Pulmonary artery endothelial cell (primary cell): ENCODE measurements at places on chromosomes 7 and 10. TPM values are rescaled to one million over a fixed set of nuclear protein-coding genes. Genes with fewer than 3 reads are reported as not detected.

MMD2 gene
- not detected in 2 replicates for total RNA-seq

KNDC1 gene
- total RNA-seq: not detected in 2 replicates

- peak; percentile 83 for DNase-seq
These were observed 265.0 kb downstream of the CAMK1D start for GRCh38 chr10:12614177-12614995.

DNA sequence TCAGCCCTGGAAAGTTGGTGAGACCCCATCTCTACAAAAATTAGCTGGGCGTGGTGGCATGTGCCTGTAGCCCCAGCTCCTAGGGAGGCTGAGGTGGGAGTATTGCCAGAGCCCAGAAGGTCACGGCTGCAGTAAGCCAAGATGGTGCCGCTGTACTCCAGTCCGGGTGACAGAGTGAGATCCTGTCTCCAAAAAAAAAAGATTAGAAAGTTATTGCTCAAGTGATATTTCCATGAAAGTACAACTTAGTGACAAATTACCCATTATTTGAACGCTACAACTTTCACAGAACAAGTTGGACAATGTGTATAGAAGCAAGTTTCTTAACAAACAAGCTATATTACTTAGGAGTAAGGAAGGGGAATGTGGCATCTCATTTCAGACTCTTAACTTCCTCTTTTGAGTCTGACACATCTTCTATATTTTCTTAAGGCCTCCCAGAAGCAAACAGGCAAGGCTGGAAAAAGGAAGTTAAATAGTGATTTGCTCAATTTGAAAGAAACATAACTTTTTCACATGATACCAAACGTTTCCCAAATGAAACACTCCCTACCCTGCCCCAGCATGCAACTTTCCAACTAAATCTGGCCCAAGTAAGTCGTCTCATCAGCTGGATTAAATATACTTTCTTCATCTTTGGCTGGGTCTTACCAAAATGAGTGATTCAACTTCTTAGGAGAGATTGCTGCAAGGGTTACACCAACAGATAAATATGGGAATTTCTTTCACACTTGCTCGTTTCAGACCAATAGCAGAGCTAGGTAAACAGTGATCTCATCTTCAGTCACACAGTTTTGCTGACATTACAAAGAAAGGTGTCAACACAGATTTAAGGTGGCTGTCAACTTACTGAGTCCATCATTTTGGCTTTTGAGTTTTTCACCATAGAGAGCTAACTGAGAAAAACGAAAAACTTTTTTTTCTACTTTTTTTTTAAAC, 66.3 kb upstream of the KLF6 start:
- DNase-seq: no peak

DNA sequence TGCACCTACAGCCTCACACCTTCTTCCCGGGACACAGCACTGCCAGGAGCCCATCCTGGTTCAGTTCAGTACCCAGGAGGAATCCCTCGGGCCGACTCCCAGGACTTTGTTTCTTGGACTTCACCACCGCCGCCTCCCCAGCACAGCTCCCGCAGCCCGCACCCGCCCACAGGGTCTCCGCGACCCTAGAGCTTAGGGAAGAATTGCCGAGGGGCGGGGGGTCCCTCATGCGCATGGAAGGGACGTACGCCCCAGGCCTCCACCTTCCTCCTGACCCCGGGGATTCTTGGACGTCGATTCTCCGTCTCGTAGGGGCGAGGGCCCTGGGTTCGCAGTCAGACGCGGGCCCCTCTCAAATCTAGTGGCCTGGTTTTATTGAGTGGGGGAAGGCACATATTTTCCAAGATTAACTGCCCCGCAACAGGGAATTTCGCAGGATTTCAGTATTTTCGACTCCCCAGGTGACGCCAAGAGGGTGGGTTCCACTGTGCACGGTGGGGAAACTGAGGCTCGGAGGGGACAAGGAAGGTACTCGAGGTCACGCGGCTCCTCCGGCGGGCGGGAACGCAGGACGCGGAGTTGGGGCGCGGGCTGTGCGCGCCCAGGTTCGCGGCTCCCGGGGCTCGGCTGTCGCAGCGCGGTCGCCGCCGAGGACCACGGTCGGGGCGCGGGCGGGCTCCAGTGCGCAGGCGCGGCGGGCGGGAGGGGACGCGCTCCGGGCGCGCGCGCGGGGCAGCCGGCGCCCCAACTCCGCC, at the start of gene ADCY1:
TSS of gene ADCY1 (plus strand) at position 708 of the 755 bp plus-strand sequence. CDS start 176 bp downstream, outside the sequence.
- no peak for DNase-seq

SORCS1 gene
- not detected in 2 replicates for total RNA-seq

SUN3 gene
- not detected in 2 replicates for total RNA-seq

DNA sequence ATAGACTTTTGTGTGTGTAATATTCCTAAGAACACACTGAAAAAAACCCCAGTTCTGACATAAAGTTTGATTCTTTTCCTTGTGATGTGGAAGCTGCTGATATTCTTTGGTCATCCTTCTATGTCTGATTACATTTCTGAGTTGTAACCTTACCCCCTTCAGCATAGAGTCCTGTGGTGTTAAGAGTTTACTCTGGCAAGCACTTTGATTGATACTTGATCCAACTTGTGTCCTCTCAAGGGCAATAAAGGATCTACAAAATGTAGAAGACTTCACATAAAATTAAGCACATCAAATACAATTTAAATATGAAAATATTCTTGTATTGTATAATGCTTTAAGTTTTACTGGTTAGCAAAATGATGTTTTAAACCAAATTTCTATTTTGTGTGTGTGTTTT, 221.7 kb upstream of the DKK1 start:
- no peak for DNase-seq

DNA sequence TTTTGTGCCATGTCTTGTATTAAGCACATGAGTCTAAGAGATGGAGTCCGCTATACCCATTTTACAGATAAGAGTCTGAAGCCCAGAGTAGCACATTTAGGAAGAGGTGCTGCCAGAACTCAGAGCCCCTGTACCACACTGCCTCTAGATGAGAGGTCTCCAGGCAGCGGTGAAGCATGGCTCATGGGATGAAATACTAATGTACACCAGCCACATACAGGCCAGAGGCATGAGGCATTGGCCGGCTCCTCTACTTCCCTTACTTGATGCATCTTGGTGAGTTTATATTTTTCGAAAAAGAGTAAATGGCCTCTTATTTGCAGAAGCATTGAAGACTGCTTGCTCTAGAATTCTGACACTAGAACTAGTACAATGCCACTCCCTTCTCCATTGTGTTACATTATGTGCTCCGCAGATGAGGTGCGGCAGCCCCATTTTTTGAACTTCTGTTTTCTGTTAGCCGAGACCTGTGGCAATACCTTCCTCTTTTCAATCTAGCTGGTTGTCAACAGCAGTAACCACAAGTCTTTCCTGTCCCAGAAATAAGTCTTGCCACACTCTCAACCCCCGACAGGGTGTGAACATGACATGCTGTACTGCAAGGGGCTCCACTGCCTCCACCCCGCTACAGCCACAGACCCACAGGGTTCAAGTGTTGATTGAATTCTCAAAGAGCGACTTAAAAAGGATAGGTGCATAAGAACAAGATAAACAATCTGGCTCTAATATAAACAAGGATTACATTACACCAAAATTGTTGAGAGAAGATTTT, 145.3 kb downstream of the CELF2 start:
- DNase-seq: no peak

EN2 gene
- total RNA-seq: 0.04 TPM in 1 of 2 replicates, not detected in the other

GPR146 gene
- total RNA-seq: 17.4 and 29.8 TPM in 2 replicates

DNA sequence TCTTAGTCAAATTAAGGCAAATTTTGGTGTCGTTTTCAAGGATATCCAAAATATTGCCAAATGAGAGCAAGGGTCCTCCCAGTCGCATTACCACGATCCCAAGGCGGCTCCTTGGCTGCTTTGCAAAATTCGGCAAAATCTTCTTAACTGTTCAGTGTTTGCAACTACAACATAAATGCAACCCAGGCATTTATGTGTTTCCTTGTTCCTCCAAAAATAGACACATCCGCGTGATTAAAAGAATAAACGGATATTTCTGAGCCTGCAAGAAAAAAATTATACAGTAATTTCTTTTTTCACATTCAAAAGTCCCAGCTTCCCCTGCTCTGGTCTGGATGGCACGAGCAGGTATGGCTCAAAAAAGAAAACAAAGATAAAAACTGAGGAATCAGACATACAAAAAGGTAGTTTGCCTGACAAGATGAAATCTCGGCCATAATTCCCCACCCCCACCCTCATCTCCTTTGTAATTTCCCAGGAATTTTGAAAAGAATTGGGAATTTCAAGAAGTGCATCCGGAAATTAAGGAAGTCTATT, 6.0 kb downstream of the SKIDA1 start:
- DNase-seq: no peak

IGF2BP3 gene
- 58.8 and 81.2 TPM in 2 replicates for total RNA-seq

CPN1 gene
- not detected in 2 replicates for total RNA-seq

GRCh38 chr7:91420606-91421005, 156.4 kb downstream of the FZD1 start:
- no peak for DNase-seq

- peak; percentile 63 for DNase-seq
These were observed 58.0 kb upstream of the CAV2 start for GRCh38 chr7:116441534-116441933.

GRCh38 chr7:68238204-68238805, 1241.7 kb downstream of the TYW1 start:
- no peak for DNase-seq

- no peak for DNase-seq
These were observed 19.0 kb upstream of the CAPZA2 start for GRCh38 chr7:116843378-116843777.

DNA sequence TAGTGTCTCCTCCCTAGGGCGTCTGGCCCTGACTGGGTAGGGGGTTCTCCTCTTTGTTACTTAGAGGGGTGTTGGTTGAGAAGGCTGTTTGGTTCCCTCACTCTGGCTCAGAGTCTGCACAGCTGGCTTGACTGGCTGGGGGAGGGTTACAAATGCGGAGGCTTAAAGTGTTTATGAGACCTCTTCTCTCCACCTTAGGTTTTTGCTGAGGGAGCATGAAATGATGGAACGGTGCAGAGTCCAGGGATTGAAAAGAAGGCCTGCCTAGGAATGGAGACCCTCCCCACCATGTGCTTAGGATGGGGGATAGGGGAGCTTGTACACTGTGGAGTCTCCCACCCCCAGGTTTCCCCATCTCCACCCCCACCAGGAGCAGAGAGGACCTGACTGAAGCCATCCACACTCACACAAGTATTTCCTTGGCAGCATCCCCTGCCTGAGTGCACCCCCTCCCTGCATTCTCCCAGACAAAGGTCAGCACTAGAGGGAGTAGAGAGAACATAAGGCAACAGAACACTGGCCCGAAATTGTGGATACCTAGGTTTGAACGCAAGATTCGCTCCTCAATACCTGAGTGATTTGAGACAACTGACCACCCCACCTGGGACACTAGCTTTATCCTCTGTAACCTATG, 1.7 kb upstream of the LDB1 start:
- DNase-seq: no peak

GDI2 gene
- total RNA-seq: 585 and 650 TPM in 2 replicates

GRCh38 chr7:288671-289101, 1.3 kb upstream of the FOXL3 start:
- no peak for DNase-seq

DNA sequence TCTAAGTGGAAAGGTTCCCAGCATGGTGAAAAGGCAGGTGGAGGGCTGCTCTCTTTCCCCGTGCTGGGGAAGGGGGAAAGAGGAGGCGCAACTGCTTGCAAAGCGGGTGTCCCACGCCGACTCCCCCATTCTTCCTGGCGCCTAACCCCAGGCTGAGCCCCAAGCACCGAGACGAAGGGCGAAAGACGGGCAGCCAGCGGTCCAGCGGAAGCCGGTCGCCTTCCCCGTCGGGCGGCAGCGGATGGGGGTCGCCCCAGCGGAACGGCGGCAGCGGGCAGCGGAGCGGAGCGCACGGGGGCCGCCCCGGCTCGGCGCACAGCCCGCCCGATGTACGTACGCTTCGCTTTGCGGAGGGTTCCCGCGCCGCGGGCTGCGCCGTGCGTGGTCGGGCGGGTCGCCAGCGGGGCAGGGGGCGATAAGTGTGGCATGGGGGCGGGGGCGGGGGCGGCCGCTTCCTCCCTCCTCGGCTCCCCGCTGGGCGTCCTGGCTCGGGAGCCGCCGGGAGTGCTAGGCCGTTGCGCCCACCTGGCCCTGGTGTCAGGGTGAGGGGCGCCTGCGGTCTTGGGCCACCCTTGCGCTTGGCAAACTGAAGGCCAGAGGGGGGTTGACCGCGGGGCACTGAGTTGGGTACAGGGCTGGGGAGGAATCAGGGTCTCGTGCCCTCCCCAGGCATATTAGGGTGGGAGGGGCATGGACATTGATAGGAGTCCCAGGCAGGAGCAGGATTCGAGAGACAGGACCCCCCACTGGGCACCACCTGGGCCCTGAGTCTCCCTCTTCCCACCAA, 35.2 kb upstream of the HSPB1 start:
- DNase-seq: no peak

DNA sequence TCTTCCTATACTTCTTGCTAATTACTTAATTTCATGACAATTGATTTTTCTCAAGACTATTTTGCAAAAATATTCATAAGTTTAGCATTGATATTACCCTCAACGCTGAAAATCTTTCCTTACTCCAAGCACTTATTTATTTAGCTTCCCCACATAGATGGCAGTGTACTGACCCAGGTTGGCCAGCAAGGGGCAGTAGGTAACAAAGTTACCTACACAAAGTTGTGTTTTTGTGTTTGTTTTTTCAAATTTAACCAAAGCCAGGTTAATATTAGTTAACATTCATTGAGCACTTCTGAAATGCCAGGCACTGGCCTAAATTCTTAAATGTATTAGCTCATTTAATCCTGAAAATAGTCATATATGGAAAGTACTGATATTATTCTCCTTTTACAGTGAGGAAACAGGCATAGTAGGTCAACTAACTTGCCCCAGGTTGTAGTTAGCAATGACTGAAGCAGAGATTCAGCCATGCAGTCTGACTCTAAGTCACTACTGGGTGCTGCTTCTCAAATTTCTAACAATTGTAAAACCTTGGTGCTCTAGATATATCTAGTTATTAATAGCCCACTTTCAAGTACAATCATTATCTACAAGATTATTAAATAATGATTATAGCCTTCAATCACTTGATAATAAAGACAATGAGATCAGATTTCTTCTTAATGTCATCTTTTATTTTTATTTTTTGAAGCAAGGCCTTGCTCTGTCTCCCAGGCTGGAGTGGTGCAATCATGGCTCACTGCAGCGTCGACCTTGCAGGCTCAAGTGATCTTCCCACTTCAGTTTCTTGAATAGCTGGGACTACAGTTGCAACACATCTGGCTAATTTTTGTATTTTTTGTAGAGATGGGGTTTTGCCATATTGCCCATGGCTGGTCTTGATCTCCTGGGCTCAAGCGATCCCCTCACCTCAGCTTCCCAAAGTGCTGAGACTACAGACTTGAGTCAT, 5.8 kb upstream of the GGCT start:
- DNase-seq: no peak

DNA sequence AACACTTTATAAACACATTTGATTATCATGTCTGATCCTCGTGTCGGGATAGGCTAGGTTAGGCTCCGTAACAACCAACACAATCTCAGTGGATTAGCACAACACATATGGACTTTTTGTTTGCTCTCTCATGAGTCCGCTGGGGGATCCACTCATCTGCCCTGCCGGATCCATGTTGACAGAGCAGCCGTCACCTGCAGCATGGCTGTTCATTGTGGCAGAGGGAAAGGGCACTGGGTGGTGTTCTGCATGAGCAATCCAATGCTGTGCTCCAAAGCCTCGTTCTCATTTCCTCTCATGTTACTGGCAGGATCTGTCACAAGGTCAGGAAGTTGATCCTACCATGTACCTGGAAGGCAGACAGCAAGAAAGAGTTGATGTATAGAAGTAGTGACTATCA, 62.5 kb upstream of the RAPGEF5 start:
- no peak for DNase-seq

MOGAT3 gene
- not detected in 2 replicates for total RNA-seq

GRCh38 chr7:155731380-155731779, 80.9 kb downstream of the SHH start:
- no peak for DNase-seq
